ENCODE measurements at places on chromosomes 1 and 21.

GRCh38 chr1:12276225-12276624 is 46.4 kb downstream of the VPS13D start:
- DNase-seq = no peak

GRCh38 chr1:62981434-62981833 is 197.5 kb downstream of the ATG4C start:
- no peak for DNase-seq

- no peak for DNase-seq
Observed at GRCh38 chr1:3609016-3609768, 2.1 kb downstream of the MEGF6 start.

DNA sequence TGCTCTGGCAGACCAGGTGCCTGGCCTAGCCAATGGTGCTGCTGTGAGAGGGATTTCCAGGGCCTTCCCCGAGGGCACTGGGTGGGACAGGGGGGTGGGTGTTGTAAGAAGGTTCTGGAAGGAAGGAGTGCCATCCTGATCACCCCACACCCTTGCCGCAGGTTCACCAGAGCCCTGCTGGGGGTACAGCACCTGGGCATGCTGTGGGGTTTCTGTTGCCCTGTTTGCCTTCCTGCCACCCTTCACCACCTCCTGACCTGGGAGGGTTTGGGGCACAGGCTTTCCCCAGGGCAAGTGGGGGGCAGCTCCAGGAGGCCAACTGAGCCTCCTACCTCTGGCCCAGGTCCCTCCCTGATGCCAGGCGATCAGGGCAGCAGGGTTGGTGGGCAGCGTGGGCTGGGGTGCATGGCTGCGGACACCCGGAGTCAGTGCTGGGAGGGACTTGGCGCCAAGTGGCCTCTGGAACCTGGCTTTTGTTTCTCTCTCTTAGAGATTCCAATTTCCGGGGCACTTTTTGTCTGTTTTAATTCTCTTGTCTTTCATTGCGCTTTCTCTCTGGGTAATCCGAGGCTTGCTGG is 318.8 kb downstream of the PTPRU start:
- no peak for DNase-seq

- no peak for DNase-seq
Observed at GRCh38 chr1:28902738-28903137, 11.6 kb upstream of the EPB41 start.

DNA sequence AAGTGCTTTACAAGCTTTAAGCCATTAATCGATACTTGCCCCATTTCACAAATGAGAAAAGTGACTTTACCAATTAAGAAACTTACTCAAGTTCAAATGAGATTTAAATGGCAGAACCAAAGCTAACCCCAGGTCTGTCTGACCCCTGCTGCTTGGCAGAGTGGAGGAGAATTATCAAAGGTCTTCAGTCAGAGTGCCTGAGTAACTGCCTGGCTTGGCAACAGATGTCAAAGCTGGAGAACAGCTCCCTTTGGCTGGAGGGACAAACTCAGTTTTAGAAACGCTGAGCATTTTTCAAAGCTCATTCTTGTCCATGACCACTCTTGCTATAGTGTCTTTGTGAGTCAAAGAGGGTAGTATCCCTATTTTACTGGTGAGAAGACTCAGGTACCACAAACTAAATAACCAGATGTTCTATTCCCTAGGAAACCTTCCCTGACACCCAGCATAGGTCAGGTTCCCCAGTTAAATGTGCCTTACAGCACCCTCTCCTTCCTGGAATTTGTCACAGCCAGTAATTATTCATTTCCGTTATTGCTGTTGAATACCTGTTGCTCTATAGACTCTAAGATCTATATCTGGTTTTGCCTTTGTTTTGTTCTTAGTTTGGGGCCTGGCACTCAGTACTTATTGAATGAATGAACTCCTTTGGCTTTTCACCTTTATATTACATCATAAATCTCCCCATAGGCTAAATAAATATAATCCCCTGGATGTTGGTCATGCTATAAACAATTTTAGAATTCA is 5.0 kb upstream of the BCAR3 start:
- DNase-seq = no peak

- no peak for DNase-seq
Observed at GRCh38 chr1:209652873-209653401, 712 bp upstream of the LAMB3 start.

GRCh38 chr1:236560213-236560771 is 36.5 kb downstream of the LGALS8 start:
- no peak for DNase-seq

DNA sequence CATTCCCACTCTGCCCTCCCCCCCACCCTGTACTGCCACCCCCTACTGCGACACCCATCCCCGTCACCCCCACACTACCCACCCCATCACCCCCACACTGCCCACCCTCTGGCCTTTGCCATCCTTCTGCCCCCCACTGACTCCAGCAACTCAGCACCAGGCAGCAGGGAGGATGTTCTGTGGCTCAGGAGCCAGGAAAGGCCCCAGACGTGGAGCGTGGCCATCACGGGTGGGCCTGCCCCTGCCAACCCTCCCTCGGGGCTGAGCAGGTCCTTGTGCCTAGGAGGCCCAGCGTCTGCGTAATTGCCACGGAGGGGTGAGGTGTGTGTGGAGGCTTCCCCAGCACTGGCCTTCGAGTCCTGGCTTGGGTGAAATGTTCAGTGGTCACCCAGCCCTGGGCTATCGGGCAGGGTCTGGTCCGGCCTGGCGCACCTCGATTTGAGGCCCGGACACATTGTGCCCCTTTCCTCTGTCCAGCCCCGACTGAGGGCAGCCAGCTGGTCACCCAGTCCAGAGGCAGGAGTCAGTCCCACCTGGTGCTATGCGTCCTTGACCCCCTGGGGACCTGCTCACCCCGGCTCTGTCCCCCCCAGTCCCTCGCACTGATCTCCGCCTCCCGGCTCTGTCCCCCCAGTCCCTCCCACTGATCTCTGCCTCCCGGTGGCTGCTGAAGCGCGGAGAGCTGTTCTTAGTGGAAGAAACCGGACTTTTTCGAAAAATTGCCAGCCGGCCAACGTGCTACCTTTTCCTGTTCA is 23.0 kb downstream of the ARHGEF16 start:
- DNase-seq = no peak

- no peak for DNase-seq
Observed at GRCh38 chr1:76292418-76293184, 218.1 kb downstream of the ST6GALNAC3 start.

DNA sequence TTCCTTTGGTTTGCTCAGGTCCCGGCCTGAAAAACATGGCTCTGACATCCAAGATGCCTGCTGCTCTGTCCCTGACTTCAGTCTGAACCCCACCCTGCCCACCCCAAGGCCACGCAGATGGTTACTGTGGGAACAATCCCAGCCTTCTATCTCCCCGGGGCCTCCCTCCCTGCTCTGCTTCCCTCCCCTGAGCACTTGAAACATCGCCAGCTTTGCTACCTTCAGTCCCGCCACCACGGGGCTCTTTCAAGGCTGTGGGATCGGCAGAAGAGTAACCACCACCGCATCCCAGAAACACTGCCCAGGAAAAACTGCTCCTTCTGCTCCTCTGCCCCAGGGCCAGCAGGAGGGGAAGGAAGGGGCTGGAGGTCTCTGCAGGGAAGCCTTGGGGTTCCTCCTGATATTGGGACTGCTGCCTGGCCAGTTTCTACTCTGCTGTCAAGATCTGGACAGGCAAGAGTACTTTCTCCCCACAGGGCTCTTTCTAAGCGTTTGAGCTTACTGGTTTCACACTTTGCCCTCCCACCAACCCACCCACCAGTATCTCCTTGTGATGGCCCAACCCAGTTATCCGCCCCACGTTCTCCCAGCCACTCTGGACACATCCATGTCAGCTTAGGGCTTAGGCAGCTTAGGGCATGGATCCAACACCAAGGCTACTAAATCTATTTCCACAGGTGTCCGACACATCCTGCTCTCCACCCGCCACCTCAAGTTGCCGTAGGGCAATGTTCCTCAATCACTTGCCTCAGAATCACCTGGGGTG is 8.4 kb downstream of the ETNK2 start:
- DNase-seq = no peak

- no peak for DNase-seq
Observed at GRCh38 chr1:228181645-228182034, 16.0 kb downstream of the IBA57 start.

- DNase-seq = no peak
Observed at GRCh38 chr1:216641669-216642460, 81.4 kb downstream of the ESRRG start.

DNA sequence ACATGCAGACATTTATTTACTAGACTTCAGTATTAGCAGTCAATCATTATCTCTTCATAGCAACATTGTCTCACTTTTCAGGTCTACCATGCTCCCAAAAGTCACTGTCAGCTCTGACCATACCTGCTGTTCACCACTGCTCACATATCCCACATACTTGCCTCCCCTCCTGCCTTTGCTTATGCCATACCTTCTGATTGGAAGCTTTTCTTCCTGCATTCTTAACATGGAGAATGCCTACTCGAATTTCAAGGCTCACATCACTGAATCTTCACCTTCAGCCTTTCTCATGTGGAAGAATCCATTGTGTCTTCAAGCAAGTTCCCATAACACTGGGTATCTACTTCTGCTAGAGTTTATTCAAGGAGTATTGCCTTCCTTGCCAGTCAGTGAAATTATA is 135.4 kb downstream of the NTNG1 start:
- DNase-seq = no peak

GRCh38 chr1:236143104-236143948 is 987 bp downstream of the GPR137B start:
- DNase-seq = no peak

- no peak for DNase-seq
Observed at GRCh38 chr1:67458663-67459062, 28.5 kb upstream of the SERBP1 start.

GRCh38 chr1:81738875-81739274 is 61.9 kb upstream of the ADGRL2 start:
- no peak for DNase-seq

GRCh38 chr1:104073463-104073902 is 323.8 kb downstream of the AMY1C start:
- no peak for DNase-seq

- DNase-seq = no peak
Observed at GRCh38 chr1:94154989-94155388, 34.0 kb upstream of the ABCA4 start.

DNA sequence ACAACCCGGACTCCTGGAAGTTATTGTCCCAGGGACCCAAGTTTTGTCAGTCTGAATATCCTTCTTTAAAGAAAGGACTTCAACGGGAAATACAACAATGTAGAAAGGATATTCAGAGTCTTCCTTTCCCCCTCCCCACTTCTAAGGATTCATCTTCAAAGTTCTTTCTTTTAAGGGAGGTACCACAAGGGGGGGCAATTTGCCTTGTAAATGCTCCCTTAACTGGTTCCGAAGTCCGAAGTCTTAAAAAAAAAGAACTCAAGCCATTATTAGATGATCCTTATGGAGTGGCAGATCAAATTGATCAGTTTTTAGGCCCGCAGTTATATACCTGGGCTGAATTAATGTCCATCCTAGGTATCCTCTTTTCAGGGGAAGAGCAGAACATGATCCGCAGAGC is 47.0 kb downstream of the SERINC2 start:
- DNase-seq = no peak

DNA sequence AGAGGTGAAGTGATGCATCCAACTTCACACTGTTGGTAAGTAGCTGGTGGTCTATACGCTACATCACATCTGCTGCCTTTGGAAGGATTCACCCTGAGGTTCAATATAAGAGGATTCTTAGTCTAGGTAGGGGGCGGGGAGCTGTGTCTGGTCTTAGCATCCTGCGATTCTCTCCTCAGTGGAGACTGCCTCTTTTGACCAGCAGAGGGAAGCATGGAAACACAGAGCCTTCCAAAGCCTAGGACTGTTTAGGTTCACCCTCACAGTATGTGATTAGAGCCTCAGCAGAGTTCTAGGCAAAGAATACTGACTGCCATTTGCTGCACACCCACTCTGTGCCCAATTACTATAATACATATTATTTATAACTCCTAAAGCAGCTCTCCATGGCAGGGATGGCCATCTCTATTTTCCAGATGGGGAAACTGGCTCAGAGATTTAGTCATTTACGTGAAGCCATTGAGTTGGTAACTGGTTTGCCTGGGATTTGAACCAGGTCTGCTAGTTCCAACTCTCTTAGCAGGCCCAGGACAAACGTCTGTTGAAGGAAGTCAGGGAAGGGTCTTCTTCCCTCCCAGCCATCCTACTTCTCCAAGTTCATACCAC is 28.9 kb upstream of the EFCAB14 start:
- DNase-seq = no peak

DNA sequence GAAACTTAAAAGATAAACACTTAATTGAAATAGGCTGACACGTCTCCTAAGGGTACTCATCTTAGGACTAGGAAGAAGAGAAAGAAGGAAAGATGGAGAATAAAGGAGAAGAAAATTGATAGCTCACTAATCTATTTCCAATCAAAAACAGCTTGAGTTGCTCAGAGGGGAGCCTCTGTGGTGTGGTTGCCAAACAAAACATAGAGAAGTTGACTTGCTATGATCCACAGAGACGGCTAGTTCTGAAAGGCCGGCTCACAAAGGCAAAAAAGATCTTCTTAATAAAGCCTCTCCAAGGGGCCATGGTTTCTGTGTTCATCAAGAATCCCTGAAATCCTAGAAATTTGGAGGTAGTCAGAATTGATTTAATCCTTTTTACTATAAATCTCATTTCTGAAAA is 644.1 kb downstream of the LMO4 start:
- no peak for DNase-seq

DNA sequence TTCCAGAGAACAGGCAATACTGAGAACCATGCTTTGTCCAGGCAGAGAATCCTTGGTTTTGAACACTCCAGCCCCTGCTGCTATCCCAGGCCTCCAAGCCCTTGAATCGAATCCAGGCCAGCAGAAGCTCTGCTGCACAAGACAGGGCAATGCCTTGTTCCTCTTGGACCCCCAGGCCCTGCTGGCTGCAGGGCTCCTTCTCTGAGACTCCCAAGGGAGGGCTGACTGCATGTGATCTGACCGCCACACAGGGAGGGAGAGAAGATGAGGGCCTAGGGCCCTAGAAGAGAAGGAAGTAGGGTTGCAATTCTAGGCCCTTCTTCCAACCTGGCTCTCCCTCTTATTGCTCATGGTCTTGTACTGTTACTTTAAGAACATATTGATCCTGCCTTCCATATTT is 160.6 kb upstream of the EDN2 start:
- DNase-seq = no peak

DNA sequence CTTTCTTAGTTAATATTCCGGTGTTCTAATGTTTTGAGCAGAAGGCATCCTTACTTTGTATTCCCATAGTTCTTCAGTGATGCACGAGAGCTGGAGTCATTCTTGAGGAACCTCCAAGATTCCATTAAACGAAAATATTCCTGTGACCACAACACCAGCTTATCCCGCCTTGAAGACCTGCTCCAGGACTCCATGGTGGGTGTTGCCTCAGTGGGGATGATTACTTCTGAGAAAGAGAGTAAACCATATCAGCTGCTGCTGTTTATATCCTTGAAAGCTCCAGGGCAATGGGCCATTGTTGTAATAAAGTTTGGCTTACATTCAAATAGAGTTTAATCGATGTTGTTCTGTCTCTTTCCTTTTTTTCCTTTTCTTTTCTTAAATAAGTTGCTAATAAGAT is 93.1 kb downstream of the MACF1 start:
- no peak for DNase-seq
